NCI-H1436 (cell line): ENCODE measurements at places on chromosomes 3 and 15.

DNA sequence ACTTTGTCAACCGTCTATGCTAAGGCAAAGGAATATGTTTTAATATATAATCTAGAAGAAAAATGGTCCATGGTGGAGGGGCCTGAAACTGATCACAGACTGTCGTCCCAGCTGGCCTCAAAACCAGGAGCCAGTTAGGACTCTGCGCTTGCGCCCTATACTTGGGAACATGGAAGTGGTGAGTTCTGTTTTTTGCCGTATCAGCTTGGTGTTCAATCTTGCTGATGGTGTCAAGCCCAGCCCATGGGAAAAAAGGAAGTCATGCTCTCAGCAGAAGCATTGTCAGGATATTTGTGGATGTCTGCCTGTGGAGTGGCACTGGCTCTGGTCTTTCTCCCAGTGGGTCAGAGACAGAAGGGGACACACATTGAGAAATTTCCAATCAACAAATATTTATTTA is 342.0 kb upstream of the CTDSPL start:
- DNase-seq, result no peak

- DNase-seq, result no peak
Measured at GRCh38 chr3:194166682-194167479, 30.9 kb downstream of the HES1 start.

DNA sequence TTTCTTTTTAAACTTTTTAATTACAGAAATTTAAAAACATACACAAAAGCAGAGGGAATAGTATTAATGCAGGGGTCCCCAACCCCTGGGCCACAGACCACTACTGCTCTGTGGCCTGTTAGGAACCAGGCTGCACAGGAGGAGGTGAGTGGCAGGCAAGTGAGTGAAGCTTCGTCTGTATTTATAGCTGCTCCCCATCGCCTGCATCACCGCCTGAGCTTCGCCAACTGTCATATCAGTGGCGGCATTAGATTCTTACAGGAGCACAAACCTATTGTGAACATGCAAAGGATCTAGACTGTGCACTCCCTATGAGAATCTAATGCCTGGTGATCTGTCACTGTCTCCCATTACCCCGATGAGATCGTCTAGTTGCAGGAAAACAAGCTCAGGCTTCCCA is 22.4 kb downstream of the CCR9 start:
- no peak for DNase-seq

DNA sequence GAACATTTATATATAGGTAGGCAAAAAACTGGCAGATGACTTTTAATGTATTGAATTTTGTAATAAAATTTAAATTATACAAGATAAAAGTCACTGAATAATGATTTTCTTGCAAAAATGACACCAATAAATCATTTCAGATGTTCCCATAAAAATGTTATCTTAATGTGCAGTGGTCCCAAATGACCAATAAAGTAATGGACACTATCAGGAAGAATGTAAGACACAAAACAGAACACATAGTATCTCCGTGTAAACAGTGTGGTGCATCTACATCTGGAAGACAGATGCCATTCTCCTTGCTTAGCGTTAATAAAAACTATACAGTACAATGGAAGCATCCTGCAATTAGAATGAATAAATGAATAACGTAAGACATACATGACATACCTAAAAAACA is 41.5 kb downstream of the FGF7 start:
- DNase-seq, result no peak

DNA sequence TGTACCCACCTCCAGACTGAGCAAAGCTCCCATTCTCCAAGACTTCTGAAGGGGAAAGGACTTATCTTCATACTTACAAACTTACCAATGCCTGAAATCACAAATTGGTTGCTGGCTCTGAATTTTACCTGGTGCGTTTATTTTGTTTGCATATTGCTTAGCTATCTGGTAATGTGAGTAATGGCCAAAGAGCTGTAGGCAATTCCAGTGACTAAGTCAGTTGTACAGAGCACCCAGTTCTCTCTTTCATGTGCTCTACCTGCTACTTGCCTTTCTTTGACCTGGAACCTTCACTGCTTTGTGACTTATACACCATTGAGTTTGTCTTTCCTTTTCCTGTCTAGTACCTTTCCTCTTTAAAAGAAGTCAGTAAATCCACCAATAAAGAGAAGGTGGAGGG is 755.9 kb upstream of the LMCD1 start:
- DNase-seq, result no peak

GRCh38 chr3:41955192-41955591 is 6.7 kb downstream of the ULK4 start:
- DNase-seq, result no peak

GRCh38 chr3:172454180-172454579 is 5.9 kb upstream of the GHSR start:
- no peak for DNase-seq

DNA sequence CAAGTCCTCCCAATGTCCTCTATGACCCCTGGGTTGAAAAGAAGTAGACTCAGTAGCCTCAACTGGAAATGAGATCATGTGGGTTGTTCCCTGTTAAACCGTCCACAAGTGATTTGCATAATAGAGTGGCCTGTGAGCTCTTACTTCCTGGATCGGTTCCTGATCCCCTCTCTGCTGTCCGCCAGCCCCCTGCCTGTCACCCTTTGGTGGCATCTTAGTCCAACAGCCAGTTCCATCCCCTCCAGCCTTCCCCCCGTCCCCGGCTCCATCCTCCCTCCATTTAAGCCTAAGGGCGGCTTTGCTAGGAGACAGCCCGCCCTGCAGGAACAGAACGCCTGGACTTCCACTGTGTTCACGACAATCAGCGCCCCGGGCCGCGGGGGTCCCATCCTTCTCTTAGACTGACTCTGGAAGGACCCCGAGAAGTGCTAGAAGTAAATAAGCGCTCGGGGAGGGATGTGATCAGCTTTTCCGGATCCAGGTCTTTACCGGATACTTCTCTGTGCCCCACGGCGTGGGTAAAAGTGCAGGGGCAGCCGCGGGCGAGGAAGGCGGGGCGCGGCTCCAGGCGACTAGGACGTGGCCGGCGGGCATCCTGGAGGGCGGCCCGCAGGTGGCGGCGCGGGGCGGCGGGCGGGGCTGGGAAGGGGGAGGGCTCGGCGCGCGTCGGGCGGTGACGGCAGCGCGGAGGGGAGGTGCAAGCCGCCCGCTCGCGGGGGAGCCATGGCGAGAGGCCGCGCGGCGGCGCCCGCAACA is 51.2 kb upstream of the ULK4 start:
- DNase-seq, result peak; percentile 31

- peak; percentile 17 for DNase-seq
Measured at GRCh38 chr15:85289677-85290365, 90.6 kb upstream of the AKAP13 start.

GRCh38 chr15:88395241-88395640 is 71.9 kb downstream of the MRPL46 start:
- no peak for DNase-seq

DNA sequence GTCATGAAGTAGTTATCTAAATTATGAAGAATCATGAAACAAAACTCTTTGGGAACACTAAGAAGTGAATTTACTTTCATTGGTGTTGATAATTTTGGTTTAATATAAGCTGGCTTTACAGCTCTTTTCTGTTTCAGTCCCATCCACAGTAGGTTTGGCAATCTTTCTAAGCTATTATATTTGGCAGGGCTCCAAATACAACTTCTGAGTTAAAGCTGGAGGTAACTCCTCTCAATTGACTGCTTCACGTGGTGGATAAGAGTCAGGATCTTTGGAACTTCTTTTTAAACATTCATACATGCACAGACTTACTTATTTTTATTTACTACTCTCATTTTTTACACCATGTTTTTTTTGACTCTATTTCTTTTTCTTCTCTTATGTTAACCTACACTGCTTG is 106.5 kb upstream of the EPHA3 start:
- no peak for DNase-seq

- DNase-seq, result no peak
Measured at GRCh38 chr3:197356275-197356674, 57.9 kb upstream of the DLG1 start.

DNA sequence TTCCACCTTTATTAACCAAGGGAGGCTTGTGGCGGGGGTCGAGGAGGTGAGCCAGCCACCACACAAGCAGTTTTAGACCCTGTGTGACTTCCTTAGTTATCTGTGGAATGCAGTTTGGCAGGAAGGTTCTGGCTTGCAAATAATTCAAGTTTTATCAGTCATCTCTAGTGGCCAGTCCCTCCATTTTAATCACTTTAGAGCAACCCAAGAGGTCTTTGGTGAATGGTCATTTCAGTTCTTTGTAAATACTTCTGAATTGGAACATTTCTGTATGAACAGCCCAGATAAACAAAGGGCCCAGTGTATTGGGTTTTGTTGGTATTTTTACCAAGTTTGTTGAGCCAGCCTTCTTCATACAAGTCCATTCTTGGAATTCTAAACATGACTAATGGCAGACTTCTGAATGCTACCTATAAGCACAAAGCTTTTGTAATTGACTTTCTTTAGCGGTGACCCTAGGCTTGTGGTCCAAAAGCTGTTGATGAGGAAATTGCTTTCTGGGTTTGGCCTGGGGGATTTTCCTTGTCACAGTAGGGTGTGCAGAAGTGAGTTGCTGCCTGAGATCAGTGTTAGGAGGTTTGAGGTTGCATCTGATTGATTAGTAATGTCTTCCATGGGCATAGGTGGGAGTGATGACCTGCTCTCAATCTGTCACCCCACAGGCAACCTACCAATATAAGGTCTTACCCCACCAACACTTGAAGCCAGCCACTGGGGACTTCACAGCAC is 193.3 kb upstream of the TOPAZ1 start:
- DNase-seq, result no peak

DNA sequence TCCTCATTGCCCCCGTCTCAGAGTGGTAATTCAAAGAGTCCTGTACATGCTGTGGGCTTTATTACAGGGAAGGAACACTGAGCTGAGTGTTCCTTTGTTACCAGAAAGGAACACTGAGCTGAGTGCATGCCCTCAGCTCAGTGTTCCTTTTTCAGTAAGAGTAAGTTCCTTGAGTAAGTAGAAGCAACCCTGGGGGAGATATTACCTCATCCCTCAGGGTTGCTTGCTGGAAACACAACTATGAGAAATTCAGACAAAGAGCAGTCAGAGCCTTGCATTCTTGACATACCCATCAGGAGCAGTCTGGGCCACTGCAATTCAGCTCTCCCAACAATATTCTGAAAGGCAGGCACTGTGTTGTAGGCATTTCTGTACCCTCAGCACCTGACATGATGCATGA is 17.0 kb downstream of the CHRM5 start:
- no peak for DNase-seq

- no peak for DNase-seq
Measured at GRCh38 chr3:127690823-127691452, 18.2 kb downstream of the ABTB1 start.

DNA sequence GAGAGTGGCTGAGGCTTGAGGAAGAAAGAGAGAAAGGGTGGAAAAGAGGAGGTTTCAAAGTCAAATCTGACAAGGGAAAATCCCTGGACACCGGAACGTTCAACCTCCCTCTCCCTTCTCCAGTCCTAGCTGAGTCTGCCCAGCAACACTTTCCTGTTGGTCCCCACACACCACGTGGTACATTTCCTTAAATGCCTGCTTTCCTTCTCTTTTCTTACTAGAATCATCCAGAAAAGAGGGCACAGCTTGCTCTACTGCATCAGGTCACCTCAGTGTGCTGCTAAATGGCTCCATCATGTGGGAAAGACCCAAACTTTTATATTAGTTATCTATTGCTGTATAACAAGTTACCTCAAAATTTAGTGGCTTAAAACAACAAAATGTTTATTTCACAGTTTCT is 181.2 kb downstream of the NECTIN3 start:
- no peak for DNase-seq

GRCh38 chr3:83023086-83023485 is 1261.6 kb upstream of the GBE1 start:
- no peak for DNase-seq

- peak; percentile 50 for DNase-seq
Measured at GRCh38 chr3:183825456-183826161, at the start of gene MAP6D1. Gene MAP6D1, minus strand, starts transcription at chr3:183825577. Its CDS starts 30 bp downstream, at chr3:183825547.

- no peak for DNase-seq
Measured at GRCh38 chr3:63264716-63265115, 13.4 kb upstream of the SYNPR start.

DNA sequence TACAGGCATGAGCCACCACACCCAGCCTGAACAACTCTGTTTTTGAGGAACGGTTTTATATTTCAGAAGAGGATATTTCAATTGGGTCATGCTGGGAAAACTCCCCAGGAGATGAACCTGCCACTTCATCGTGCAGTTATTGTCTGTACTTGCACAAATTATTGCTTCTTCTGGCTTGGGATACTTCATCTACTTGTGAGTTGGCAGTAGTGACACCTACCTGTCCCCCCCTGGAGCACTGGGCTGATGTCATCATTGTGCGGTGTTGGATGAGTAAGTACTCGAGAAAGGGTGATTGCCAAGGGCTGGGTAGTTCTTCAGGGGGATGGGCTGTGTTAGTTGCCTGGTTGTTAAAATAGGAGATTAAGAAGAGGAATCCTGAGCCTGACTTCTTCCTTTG is 85.1 kb upstream of the SAMMSON start:
- no peak for DNase-seq
